ENCODE measurements at places on chromosomes 2 and 18. TPM values are rescaled to one million over a fixed set of nuclear protein-coding genes. Genes with fewer than 3 reads are reported as not detected.

The FARSB gene
- 27.2 TPM for total RNA-seq

- DNase-seq, result no peak
Observed at GRCh38 chr2:207341112-207341750, 175.5 kb upstream of the KLF7 start.

- peak; percentile 99 for DNase-seq
Observed at GRCh38 chr2:195561116-195561921, 95.7 kb upstream of the SLC39A10 start.

The AMER3 gene
- not detected for total RNA-seq

The TCF4 gene
- total RNA-seq, result 83.9 TPM

The TGFA gene
- not detected for total RNA-seq

DNA sequence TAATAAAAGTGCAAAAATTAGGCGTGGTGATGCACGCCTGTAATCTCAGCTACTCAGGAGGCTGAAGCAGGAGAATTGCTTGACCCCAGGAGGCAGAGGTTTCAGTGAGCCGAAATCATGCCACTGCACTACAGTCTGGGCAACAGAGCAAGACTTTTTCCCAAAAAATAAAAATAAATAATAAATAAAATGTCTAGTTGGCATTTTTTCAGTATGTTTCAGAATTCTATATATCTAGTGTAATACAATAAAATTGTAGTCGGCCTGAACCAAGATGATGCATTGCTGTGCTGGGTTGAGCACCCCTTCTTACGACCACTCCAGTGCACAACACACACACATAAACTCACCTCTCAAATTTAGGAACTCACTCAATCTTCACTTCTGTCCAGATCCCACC, 108.2 kb downstream of the XIRP2 start:
- DNase-seq, result no peak

- DNase-seq, result no peak
Observed at GRCh38 chr2:96164459-96165184, 19.4 kb upstream of the DUSP2 start.

The FSHR gene
- not detected for total RNA-seq

The POTEJ gene
- not detected for total RNA-seq

DNA sequence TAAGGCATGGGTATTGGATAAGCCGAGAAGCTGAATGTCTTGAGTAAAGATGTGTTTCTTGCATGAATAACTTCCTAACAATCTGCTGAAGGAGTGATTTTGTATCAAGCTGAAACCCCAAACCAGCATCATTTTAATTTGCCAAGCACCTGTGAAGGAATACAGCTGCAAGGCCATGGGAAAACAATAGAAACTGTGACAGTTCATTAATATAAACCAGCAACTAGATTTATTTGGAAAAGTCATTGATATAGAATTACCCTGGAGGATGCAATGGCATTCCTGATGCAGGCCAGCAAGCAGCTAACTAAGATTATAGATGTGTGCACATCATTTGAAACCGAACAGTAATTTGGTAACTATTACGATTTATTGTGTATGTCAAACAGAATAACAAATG, 155.7 kb upstream of the TCF4 start:
- peak; percentile 7 for DNase-seq

The TCF7L1 gene
- 0.72 TPM for total RNA-seq

- peak; percentile 26 for DNase-seq
Observed at GRCh38 chr2:31271851-31272267, 37.9 kb downstream of the EHD3 start.

- DNase-seq, result peak; percentile 41
Observed at GRCh38 chr2:112877423-112877822, 33.5 kb upstream of the IL37 start.

GRCh38 chr18:29176681-29177080, 999.8 kb upstream of the CDH2 start:
- no peak for DNase-seq

GRCh38 chr2:17625446-17625845, 85.0 kb downstream of the VSNL1 start:
- DNase-seq, result no peak

The RASGRP3 gene
- total RNA-seq, result 3.0 TPM

- DNase-seq, result no peak
Observed at GRCh38 chr18:78092901-78093300, 843.3 kb downstream of the GALR1 start.

DNA sequence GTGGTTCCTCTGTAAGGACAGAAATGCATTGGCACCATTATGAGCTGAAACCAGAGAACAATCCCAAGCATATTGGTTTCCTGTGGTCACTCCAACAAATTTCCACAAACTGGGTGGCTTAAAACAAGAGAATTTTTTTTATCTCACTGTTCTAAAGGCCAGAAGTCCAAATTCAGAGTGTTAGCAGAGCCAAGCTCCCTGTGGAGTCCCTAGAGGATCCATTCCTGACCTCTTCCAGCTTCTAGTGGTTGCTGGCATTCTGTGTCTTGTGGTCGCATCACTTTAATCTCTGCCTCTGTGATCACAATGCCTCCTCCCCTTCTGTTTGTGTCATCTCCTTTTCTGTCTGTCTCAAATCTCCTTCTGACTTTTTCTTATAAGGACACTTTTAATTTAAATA, 380.3 kb downstream of the NYAP2 start:
- no peak for DNase-seq

The SERPINB3 gene
- not detected for total RNA-seq

DNA sequence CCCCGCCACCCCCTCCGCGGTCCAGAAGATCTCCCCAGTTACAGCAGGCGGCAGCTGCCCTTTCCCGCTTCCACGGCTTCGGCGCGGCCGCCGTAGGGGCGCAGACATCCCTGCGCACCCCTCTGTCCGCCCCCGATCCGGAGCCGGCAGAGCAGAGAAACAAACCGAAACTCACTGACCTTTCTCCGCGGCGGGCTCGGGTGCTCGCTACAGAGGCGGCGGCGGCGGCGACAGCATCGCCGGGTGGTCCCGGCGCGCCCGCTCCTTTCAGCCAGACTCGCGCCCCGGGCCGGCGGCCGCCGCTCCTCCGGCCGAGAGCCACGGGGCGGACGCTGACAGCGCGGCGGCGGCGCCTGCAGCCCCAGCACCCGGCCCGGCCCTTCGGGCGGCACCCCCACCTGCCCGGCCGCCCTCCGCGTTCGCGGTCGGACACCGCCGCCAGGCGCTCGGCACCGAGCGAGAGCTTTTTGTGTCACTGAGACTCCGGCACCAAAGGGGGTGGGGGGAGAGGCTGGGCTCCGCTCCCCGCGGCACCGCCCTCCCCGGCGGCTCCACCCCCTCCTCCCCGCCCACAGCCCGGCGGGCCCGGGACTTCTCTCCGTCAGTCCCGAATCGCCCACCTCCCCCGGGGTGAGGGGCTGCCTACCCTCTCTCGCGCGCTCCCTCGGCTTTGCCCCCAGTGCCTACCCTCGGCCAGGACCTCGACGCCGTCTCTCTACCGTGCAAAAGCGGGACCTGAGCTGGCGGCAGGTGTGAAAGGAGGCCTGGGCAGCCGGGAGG, 1.4 kb upstream of the RNF152 start:
- peak; percentile 64 for DNase-seq

DNA sequence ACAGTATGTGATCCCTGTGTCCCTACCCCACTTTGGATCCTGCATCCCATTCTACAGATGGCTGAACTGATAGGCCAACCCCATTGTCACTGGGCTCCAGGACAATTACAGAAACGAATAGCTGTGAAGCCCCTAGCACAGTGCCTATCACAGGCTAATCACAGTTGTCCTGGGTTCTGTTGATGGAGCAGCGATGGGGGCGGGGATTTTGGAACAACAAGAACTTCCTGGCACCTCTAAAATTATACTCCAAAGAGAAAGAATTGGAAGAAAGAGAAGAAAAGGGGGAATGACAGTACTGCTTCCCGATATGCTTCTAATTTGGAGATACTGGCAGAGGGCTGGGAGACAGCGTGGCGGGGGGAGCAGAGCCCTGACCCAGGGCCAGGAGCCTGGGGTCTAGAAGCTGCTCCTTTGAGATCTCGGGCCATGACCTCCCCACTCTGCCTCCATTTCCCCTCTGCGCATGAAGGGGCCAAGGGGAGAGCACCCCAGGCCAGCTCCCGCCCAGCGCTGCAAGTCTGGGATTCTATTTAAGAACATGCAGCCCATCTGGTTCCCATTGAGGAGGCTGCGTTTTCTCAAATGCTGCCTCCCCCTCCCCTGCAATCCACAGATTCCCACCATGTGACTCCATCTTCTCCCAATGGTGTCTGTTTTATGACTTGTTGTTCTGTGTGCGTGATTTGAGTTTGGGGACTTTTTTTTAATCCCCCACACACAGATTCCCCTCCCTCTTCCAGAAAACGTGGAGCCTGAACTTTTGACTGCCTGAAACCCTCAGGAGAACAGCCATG, 202.7 kb downstream of the CYP26B1 start:
- DNase-seq, result no peak

GRCh38 chr2:150011161-150011730, 423.7 kb upstream of the MMADHC start:
- peak; percentile 58 for DNase-seq
